Myocyte (in vitro differentiated cells): ENCODE measurements at places on chromosomes 1 and 21.

DNA sequence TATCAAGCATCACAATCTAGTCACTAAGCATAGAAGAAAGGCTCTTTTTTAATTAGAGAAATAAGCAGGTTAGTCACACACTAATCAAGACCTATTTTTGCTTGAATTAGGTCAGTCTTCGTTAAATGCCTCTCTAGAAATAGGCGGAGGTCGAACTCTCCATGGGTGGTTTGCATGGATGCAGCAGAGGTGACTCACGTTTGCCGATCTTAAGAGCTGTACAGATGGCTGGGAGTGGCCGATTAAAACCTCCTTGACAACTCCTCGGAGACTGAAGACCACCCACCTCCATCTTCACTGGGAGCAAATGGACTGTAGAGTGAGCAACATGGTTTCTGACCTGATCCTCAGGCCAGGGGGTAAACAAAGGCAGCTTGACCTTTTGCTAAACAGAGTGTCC, 249.3 kb downstream of the ZNF648 start:
- no peak for DNase-seq

DNA sequence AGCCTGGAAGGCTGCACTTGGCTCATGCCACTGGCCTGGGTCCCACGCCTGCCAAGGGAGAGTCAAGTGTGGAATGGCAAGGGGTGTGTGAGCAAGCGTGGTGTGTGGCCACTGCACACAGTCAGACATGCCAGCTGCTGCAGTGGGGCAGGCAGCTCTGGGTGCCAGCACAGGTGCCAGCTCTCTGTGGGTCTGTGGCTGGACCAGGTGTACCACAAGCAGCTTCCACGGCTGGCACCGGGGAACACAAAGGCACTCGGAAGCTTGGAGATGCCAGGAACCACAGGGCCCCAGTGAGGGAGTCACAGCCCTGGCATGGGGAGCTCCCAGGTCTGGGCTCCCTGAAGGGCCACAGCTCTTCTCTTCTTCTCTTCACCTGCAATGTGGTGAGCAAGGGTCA, 34.8 kb downstream of the ACTL8 start:
- DNase-seq = peak; percentile 35

GRCh38 chr1:8167936-8168335, 141.8 kb upstream of the ERRFI1 start:
- no peak for DNase-seq

DNA sequence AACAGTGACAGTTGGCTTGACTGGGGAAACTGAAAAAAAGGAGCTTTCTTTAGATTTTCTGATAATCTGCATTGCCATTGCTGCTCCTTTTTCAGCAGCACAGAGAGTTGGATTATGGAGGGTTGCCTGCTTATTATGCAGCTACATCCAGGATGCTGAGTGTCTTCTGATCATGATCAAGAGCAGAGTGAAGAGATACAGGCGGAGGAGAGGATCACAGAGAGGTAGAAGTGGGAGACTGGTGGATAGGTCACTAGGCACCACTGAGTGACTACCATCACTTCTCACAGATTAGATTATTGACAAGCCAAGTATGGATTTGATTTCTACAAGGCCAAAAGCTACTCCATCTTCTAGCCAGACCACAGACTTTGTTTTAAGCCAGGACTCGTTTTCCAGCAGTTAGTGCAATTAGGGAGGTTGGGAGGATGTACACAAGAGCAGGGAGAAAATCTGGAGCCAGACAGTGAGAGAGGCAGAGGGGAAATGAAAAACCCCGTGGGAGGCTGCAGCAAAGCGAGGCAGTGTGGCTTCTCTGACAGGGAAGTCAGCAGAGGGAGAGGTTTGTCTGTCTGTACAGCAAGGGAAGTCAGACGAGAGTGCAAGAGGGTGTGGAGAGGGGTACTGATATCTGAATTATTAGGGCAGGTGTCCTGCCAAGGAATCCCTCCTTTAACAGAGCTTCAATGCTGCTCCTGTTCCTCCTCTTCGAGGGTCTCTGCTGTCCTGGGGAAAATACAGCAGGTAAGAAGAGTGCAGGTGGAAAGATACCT, at the start of gene CD1E:
CD1E (plus strand) TSS at position 592 of the 773 bp plus-strand sequence; CDS start at position 687, 95 bp downstream.
- DNase-seq = no peak

- peak; percentile 95 for DNase-seq
Measured at GRCh38 chr1:31373056-31373896, at the start of gene FABP3. FABP3 (minus strand) TSS chr1:31373076; CDS start chr1:31373014, 62 bp downstream.

DNA sequence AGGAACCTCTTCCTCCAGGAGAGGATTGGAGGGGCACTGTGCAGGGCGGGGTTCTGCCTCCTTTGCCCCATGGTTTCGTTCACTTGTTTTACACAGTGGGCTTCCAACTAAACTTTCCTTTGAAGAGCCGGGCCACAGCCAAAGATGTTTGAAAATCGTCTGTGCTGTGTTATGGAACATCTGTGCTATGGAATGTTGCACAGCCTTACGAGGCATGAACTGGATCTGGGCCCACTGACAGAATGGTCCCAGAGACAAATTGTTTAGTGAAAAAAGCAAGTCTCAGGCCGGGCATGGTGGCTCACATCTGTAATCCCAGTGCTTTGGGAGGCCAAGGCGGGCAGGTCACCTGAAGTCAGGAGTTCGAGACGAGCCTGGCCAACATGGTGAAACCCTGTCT, 12.6 kb upstream of the MEF2D start:
- DNase-seq = no peak

DNA sequence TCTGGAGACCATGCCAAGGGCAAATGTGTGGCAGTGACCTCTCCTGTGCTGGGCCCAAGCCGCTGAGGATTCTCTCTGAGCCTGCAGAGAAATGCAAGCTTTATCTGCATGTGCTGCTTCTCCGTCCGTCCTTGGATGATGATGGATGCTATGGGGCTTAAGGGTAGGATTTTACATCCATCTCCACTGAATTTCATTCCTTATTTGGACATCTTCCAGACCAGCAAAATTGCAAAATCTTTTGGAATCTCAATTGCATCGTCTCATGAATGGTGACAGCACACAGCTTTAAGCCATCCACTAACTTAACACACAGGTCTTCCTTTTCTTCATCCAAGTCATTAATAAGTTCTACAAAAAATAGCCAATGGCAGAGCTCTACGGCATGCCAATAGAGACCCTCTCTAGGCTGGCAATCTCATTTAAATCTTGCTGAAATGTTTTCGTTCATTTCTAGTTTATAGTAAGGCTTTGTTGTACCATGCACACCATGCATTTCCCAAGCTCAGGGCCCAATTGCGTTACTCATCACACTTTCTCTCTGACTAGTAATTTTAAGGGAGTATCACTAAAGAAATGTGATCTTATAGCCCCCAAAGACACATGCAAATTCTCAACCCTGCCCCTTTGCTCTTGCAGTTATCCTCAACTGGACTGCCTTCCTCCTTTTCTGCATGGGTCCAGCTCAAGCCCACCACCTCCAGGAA, 11.1 kb downstream of the BATF3 start:
- DNase-seq = no peak

- DNase-seq = no peak
Measured at GRCh38 chr1:204751883-204752687, 66.5 kb upstream of the LRRN2 start.

DNA sequence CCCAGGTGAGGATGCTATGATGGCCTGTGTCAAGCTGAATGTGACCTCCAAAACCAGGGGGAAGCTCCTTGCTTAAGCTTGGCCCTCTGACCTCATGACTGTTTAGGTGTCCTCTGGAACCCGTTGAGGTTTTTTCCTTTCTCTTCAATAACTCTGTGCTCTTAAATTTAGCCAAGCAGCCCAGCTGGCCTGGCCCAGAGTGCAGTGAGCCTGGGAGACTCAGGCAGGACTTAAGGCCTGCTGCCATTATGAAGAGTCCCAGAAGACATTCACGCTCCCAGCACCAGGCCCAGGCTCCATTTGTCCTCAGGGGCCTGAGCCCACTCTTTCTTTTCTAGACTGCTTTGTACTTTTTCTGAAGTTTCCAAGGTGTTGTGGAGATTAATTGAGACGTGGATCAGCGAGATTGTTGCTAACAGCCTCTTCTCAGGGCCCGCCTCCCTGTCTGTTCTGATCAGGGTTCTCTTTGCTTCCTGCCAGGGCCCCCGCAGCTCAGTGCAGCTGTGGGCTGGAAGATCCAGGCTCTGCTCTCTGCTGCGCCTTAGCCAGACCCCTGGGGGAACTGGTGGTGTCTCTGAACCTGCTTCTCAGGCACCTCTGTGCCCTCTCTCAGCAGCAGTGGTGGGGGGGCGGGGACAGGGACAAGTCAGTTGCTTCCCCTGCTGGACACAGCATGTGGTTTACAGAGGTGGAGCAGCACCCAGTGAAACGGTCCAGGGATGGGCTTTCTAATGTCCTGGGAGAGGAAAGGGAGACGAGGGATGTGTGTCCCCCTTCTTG, 124.2 kb downstream of the GRIK3 start:
- no peak for DNase-seq

- no peak for DNase-seq
Measured at GRCh38 chr1:199152676-199153075, 513.8 kb downstream of the PTPRC start.

DNA sequence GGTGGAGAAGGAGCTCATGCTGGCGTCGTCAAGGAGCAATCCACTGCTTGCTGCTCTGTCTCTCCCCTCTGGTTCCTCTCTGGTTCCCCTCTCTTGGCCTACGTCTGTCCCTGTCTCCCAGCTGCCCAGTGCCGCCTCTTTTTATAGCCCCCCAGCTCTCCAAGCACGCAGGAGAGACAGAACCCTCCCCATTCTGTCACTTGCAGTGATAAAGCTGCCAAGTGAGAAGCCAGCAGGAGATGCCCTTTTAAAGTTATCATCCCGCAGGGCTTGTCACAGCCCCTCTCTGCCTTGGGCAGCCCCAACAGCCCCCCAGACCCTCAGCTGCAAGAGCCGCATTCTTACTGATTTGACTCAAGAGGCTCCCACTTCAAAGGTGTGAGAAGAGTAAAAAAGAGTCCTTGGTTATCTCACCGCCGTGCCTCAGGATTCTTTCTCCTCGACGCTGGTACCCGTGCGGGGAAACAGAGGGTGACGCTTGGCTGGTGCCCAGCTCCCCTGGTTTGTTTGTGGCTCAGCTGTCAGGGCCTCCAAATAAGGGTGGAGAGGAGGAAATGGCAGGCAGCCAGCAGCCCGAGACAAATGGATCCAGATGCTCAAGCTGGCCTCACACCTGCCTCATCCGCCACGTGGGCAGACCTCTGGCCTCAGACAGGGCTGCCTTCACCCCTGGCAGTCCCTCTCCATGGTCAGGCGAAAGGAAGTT, at the start of gene NPPA:
NPPA (minus strand) TSS at position 117 of the 706 bp plus-strand sequence; CDS start at position 18, 99 bp downstream.
- DNase-seq = peak; percentile 89

DNA sequence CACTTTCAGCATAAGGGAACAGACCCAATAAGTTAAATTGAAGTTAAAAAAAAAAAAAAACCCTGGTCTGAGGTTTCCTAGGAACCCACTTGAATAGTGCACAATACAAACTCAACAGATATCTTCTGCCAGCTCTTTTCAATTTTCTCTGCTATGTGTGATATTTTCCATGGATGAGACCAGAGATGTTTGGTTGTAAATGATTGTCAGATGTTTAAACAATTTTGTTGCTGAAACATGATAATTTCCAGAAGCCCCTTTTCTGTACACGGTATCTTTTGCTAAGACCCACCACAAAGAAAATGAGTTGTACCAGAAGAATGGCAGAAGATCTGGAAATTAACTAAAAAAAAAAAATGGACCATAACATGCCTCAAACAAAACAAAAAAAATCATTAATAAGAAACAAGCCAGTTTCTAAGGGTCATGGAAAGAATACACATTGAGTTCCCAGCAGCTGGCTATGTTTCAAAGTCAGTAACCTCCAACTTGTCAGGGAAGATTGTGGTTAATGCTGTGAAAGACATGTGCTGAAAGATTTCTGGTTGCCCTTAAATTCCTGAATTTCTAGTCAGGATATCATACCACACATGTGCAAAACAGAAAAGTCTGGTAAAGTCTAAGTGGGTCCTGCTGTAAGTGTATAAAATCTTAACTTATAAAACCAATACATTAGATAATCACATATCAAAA, 35.6 kb upstream of the MGST3 start:
- DNase-seq = peak; percentile 68

DNA sequence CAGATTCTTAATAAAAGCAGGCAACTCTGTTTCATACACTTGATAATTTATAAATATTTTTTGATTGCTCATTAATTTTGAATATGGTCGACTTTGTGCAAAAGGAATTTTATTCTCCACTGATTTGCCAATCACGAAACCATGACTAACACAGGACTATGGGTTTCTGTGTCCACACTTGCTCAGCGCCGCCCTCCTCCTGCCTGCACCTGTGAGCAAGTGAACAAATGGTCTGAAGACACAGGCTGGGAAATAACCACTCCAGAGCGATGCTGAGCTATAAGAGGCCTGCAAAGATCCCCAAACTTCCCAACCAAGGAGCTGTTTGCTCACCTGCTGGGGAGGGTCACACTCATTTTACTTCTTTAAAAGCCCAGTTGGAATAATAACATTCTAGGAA, 19.6 kb downstream of the ABCB10 start:
- DNase-seq = peak; percentile 73

DNA sequence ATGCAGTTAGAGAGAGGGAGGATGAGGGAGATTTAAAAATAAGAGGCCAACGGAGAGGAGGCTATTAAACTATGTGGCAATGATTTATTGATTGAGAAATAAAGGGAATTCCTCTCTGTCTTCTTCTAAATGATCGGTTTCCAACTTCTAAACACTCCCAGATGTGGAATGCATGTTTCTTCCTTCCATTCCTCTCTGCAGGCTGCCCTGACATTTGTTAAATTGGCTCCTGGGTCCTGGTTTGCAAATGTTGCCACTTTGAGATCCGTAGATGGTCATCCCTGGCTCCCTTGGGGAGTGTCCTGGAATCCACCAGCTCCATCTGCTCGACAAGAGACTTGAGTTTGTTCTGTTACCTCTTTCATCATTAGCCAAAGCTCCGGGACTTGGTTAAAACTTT, 10.3 kb upstream of the C1orf198 start:
- DNase-seq = peak; percentile 53

DNA sequence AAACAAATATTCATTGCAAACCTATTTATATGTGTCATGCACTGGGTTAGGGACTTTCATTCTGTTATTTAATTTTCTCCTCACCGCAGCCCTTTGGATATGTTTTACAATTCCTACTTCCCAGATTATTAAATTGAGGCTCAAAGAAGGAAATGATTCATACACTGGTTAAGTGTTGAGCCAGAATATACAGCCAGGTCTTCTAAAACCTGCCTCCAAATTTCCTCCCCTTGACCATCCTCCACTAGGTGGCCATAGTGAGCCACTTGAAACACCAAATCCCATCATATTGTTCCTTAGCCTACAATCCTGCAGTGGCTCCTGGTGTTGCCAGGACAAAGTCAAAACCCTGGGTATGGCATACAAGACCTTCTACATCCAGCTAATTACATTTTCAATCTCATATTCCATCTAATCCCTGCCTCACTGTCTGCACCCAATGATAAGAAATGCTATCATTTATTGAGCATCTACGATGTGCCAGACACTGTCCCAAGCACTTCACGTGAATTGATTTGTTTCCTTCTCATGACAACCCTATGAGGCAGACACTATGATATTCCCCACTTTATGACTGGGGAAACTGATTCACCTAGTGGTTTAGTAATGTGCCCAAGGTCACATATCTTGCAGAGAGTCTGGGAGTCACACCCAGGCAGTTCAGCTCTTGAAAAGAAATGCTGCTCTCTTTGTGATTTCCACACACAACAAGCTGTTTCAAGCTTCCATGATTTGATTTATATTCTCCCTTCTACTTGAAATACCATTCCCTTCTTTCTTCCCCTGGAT, 23.6 kb upstream of the KIRREL1 start:
- DNase-seq = peak; percentile 70

GRCh38 chr1:160780398-160780755, 15.6 kb upstream of the LY9 start:
- no peak for DNase-seq

- peak; percentile 30 for DNase-seq
Measured at GRCh38 chr1:68313735-68314134, 81.4 kb upstream of the WLS start.

- DNase-seq = no peak
Measured at GRCh38 chr1:23908453-23909341, 4.5 kb downstream of the CNR2 start.

GRCh38 chr1:245863566-245864184, 643.4 kb downstream of the SMYD3 start:
- no peak for DNase-seq
